ENCODE measurements at places on chromosomes 5 and 9. TPM values are rescaled to one million over a fixed set of nuclear protein-coding genes. Genes with fewer than 3 reads are reported as not detected.

The ACOT12 gene
- total RNA-seq: not detected

The AIF1L gene
- 1.4 TPM for total RNA-seq

The DNAJC18 gene
- total RNA-seq: 7.2 TPM

The DDX4 gene
- total RNA-seq: not detected

The ACSL6 gene
- not detected for total RNA-seq

The IFNE gene
- total RNA-seq: 2.1 TPM

The BTNL3 gene
- not detected for total RNA-seq

The PCDHA7 gene
- total RNA-seq: 0.13 TPM

The STPG3 gene
- total RNA-seq: not detected

The CNTLN gene
- 5.5 TPM for total RNA-seq
